ENCODE measurements at places on chromosomes 16 and 17.

- no peak for DNase-seq
Observed at GRCh38 chr17:60652454-60653247, 25.0 kb upstream of the BCAS3 start.

- DNase-seq: no peak
Observed at GRCh38 chr17:30274887-30275286, 16.9 kb downstream of the BLMH start.

DNA sequence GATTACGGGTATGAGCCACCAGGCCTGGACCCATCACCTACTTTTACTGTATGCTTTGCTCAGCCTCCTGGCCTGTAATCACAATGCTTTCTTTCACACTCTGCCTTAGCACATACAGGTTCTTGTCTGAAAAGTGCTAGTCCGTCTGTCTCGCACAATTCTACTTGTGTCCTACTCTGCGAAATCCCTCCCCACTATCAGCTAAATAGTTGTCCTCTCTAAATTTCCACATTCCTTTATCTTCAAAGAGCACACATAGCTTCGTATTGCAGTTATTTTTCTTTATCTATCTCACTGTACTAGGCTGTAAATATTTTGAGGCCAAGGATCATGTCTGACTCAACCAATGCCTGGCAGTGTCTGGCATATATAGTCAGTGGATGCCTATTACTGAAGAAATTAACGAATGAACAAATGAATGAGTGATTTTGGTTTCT, 38.5 kb upstream of the ETV4 start:
- peak; percentile 85 for DNase-seq

GRCh38 chr16:4213737-4214136, 28.1 kb downstream of the SRL start:
- DNase-seq: no peak

DNA sequence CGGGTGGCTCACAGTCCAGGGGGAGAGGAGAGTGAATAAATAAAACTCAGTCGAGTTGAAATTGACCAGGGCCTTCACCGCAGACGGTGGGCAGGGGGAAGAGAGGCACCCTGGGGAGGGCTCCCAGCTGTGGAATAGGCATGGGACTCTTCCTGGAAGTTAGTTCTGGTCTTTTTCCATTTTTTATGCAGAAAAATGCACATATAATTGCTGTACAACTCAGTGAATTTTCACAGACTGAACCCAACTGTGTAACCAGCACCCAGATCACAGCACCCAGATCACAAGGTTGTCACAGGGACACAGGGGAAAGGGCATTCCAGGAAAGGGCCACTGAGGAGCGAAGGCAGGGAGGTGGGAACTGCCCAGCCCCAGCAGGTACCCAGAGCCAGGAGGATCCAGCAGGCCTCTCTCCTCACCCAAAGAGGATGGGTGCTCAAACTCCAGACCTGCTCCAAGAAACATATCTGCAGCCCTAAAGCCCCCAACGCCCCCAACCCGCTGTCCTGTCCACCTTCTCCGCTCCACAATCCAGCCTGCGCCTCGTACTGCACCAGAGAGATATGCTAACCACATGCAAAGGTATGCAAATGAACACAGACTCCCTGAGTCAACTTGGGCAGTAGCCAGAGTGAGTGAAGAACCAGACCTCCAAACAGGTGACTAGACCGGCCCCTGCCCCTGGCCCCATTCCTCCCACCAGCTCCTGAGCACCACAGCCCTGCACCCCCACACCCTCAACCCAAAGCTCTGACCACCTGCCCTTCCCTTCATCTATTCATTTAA, 29.1 kb upstream of the EIF1 start:
- no peak for DNase-seq

GRCh38 chr16:57873218-57873617, 70.9 kb upstream of the KIFC3 start:
- DNase-seq: no peak

DNA sequence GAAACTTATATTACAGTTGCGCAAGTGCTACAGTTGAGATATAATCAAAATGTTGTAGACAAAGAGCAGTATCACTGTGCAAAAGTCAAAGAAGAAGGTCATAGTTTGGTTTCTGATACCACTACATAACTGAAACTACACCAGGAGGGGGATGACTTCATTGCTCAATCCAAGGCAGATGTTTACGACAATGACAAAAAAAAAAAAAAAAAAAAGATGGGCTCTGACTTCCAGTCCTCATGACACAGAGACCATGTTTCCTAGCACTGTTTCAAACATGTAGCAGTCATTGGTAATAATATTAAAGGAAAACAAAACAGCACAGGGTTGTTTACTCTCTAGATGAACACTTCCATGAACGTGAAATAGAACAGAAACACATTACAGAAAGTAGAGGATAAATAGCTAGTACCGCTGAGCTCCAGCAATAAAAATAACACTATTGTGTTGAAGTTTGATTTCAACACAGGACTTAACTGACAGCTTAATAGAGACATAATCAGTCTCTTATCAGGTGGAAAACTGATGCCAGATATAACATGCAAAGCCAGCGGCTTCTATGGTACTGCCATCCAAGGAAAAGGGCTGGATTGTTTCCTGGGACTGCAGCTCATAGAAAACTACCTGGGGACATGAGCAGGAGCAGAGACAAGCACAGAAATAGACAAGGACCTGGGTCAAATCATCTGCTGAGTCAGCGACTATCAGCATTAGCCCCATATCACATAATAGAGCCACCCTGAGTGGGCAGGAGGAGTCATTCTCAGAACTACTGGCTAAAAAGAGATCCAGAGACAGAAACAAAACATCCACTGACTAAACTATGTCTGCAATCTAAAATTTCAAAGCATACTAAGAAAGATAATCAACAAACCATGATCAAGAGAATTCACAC, 463.6 kb upstream of the SOX9 start:
- peak; percentile 12 for DNase-seq

- DNase-seq: no peak
Observed at GRCh38 chr16:55991843-55992242, 116.7 kb upstream of the CES5A start.

DNA sequence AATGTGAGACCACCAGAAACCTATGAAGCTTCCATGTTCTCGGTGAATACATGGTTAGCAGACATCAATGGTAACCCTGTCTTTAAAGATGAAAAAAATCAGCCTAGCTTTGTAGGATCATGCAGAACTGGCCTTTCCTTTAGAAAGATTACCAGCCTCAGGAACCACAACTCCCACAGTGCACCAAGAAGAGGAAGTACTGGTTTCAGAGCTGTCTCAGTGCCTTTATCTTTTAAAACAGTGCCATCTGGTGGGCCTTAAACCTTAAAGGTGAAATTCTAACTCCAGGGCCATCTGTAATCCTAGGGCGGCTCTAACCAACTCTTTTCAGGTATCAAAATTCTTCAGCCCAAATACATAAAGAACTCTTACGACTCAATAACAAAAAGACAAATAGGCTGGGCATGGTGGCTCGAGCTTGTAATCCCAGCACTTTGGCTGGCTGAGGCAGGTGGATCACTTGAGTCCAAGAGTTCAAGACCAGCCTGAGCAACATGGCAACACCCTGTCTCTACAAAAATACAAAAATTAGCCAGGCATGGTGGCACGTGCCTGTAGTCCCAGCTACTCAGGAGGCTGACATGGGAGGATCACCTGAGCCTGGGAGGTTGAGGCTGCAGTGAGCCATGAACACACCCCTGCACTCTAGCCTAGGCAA, 5.4 kb downstream of the ATPAF2 start:
- DNase-seq: peak; percentile 91

DNA sequence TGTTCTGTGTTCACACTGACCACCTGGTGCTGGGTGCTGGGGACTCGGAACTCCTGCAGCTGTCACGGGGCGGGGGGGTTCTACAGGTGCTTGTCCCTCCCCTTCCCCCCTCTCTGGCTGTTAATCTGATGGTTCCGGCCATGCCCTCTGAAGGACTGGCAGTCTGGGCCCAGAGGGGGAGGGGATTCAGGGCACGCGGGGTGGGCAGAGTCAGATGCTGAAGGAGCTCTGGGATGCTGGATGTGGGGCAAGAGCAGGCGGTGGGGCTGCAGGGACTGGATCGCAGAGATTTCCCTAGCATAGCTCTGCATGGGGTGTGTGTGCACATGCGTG, 5.4 kb upstream of the TBX21 start:
- DNase-seq: no peak

- no peak for DNase-seq
Observed at GRCh38 chr17:64515829-64516228, 9.1 kb downstream of the CEP95 start.

- no peak for DNase-seq
Observed at GRCh38 chr17:65423346-65424140, 137.9 kb downstream of the AXIN2 start.

GRCh38 chr16:70586731-70587130, 59.6 kb upstream of the IL34 start:
- no peak for DNase-seq

DNA sequence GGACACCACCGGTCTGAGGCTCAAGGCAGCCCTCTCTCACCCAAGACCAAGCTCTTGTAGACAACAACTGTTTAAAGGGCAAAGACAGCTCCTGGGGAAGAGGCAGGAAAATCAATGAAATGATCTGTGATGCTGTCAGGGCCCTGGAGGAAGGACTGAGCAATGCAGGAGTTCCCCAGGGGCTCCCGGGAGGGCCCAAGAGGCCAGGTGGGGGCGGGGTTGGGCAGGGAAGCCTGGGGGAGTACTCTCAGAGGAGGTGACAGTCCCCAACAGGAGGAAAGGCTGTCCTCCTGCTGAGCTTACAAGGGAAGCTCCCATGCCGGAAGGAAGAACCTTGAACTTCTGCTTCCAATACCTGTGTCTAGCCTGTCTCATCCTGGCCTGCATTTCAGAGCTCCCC, 8.3 kb upstream of the NOS2 start:
- DNase-seq: no peak

GRCh38 chr17:63116967-63117830, 151.2 kb downstream of the TANC2 start:
- DNase-seq: peak; percentile 44

GRCh38 chr17:51572115-51572514, 311.8 kb downstream of the UTP18 start:
- DNase-seq: no peak

DNA sequence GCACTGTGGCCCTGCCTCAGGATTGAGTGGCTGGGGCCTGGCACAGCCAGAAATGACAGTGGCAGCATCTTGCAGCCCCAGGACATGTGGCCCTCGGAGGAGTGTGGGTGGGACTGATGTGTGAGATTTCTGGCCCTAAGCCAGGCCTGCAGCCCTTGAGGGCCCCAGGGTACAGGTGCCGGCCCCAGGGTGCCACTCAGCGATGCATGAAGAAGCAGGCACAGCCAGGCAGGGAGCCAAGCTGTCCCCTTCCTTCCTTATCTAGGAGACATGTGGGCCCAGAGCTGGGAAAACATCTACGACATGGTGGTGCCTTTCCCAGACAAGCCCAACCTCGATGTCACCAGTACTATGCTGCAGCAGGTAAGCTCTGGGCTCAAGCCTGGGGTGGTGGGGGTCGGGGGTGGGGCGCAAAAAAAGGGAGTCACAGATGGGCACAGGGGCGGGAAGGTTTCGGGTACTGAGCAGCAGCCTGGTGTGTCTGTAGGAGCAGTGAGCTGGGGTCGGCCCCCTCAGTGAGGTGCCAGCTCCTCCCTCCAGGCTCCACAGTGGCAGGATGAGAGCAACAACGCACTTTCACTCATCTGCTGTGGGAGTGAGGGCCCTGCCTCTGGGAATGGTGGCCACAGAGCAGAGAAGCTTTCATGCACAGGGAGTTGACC, 4.1 kb downstream of the ACE start:
- DNase-seq: no peak

DNA sequence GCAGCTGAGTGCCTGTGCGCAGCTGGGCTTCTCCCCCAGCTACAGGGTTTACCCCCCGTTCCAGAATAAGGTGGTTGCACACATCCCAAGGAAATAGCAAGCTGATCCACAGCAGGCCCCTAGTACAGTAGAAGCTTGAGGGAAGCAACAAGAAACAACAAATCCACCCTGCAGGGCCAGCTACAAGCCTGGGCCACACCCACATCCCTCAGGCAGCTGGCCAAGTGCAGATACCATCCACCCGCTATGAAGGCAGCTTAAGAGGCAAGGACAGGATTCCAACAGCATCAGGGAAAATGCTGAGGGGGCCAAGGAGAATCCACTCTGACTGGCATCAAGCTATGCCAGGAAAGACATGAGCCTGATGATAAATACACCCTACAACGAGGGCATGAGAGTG, 66.9 kb upstream of the RCVRN start:
- DNase-seq: peak; percentile 96

DNA sequence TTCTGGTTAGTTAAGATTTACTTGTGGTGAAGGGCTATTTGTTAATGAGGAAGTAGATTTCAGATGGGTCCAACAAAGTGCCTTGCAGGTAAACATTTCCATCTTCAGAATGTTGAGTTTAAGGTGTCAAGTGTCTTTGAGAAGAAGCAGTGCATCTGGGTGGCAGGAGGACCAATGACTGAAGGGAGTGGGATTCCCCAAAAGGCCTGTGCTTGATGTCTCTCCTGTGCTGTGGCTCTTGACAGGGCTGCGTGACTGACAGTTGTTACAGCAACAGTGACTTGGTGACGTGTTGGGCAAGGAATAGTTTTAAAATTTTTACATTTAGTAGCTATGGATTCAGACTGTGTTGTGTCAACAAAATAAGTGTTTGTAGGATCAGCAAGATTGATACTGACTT, 149.9 kb downstream of the PHKB start:
- no peak for DNase-seq

DNA sequence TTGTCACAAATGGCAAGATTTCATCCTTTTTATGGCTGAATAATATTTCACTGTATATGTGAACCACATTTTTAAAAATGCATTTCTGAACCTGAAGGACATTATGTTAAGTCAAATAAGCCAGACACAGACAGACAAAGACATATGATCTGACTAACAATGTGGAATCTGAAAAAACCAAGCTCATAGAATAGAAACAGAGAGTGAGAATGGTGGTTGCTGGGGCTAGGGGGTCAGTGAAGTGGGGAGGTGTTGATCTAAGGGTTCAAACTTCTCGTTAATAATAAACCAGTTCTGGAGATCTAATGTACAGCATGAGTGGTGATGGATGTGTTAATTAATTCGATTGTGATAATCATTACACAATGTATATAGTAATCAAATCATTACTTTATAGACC, 475.1 kb downstream of the WWOX start:
- no peak for DNase-seq

DNA sequence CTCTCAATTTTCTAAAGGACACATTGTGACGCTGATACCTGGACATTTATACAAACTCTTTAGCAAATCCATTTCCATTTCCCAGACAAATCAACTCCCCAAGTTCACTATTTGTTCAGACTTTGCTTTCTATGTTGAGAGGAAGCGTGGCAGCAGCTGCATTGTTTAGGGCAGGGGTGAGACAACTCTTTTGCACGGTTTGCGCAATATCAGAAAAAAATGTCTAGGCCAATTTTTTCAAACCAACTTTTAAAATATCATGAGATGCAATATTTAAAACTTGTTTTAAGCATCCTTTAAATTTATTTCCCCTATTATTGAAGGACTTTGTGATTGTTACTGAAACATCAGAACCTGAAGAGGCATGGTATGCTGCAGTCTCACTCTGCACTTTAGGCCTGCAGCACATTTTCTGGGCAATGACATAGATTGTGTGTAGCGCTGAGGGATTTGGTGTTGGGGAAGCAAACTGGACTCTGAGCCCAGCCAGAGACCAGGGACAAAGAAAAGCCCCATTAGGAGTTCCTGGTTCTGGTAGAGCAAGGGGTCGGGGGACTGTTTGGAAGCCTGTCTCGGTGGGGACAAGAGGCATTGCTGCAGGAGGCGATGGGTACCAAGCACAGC, 6.4 kb upstream of the CCDC182 start:
- DNase-seq: no peak

- peak; percentile 92 for DNase-seq
Observed at GRCh38 chr17:77802811-77803220, 155.7 kb upstream of the TNRC6C start.

GRCh38 chr16:3607161-3607560, 4.2 kb downstream of the SLX4 start:
- DNase-seq: no peak
